Endothelial cell of umbilical vein (primary cell): ENCODE measurements at places on chromosomes 2 and 18. TPM values are rescaled to one million over a fixed set of nuclear protein-coding genes. Genes with fewer than 3 reads are reported as not detected.

The XIRP2 gene
- total RNA-seq = 0.18 and 0.66 TPM in 2 replicates

- no peak overlapping the region for H3K4me3 ChIP-seq
- no peak for DNase-seq
- H3K27me3 ChIP-seq = peaks cover 16% of the 10 kb centered on the region
- H3K4me1 ChIP-seq = peaks cover 4% of the 10 kb centered on the region
- no peaks in the 10 kb centered on the region for H3K36me3 ChIP-seq
These were observed 34.6 kb upstream of the GLI2 start for GRCh38 chr2:120701096-120701495.

DNA sequence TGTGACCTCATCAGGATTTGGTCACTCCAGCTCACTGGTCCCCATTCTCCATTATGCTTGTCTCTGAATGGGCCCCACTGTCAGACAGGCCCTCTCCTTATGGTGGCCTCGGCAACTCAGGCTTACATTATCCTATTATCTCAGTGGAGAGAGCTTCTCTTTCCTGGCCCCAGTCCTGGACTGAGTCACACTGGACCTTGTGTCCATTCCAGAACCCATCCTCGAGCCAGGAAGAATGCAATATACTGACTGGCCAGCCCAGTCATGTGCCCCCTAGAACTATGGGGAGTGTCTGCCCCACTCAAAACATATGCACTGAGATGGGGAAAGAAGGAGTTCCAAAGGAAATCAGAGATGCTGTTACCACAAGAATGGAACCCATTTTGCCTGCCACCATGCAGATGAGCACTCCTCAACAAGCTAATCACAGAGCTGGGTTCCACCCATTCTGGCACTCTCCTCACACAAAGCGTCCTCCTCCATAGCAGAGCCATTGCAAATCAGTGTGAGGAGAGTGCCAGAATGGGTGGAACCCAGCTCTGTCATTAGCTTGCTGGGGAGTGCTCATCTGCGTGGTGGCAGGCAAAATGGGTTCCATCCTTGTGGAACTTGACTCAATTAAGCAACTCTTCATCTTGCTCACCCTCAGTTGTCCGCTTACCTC, 71.9 kb downstream of the CHRNA1 start:
- no peaks in the 10 kb centered on the region for H3K36me3 ChIP-seq
- peaks cover 9% of the 10 kb centered on the region for H3K27me3 ChIP-seq
- H3K4me1 ChIP-seq = no peaks in the 10 kb centered on the region
- no peak overlapping the region for H3K4me3 ChIP-seq
- no peak for DNase-seq

- peak; percentile 96 for DNase-seq
- no peaks in the 10 kb centered on the region for H3K27me3 ChIP-seq
- peaks cover 16% of the 10 kb centered on the region for H3K4me1 ChIP-seq
- no peak overlapping the region for H3K4me3 ChIP-seq
- peak overlapping the region; percentile 91 for H3K27ac ChIP-seq
These were observed 18.4 kb upstream of the YES1 start for GRCh38 chr18:830315-830901.

The TRIM43 gene
- total RNA-seq = not detected in 2 replicates

The ANKRD30B gene
- total RNA-seq = not detected in 2 replicates

GRCh38 chr2:112048887-112049286, 6.2 kb upstream of the TMEM87B start:
- H3K36me3 ChIP-seq = no peaks in the 10 kb centered on the region
- H3K4me3 ChIP-seq = no peak overlapping the region
- H3K27me3 ChIP-seq = no peaks in the 10 kb centered on the region
- DNase-seq = peak; percentile 84
- H3K4me1 ChIP-seq = peaks cover 5% of the 10 kb centered on the region

DNA sequence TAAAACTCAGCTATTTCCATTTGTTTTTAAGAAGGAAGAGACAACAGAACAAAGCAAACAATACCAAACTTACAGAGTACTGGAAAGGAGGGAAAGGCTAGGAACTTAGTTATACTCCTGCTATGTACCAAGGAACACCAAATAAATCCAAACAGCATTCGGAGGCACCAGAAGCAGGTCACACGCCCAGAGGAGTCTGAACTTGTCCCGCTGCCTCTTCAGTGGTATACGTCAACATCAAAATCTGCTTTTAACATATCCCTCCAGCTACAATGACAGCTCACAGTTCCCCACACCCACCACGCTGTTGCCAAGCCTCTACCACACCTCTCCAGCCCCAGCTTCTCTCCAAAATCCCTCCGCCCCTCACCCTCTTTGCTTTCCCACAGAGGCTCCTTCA, 17.3 kb downstream of the C2orf76 start:
- no peak overlapping the region for H3K4me3 ChIP-seq
- H3K36me3 ChIP-seq = no peaks in the 10 kb centered on the region
- no peaks in the 10 kb centered on the region for H3K27me3 ChIP-seq
- DNase-seq = no peak
- H3K27ac ChIP-seq = no peak overlapping the region

The TTC27 gene
- total RNA-seq = 20.1 and 20.6 TPM in 2 replicates

The SCYGR5 gene
- not detected in 2 replicates for total RNA-seq

GRCh38 chr2:206615417-206616089, 26.7 kb upstream of the FAM237A start:
- H3K4me1 ChIP-seq = no peaks in the 10 kb centered on the region
- H3K27ac ChIP-seq = no peak overlapping the region
- no peaks in the 10 kb centered on the region for H3K36me3 ChIP-seq

The PDE11A gene
- total RNA-seq = 0.25 and 0.51 TPM in 2 replicates

- no peak overlapping the region for H3K4me3 ChIP-seq
- H3K36me3 ChIP-seq = no peaks in the 10 kb centered on the region
- peaks cover 8% of the 10 kb centered on the region for H3K4me1 ChIP-seq
- no peak for DNase-seq
- peaks cover 10% of the 10 kb centered on the region for H3K27me3 ChIP-seq
These were observed 142.1 kb upstream of the PKDCC start for GRCh38 chr2:41905597-41906337.

GRCh38 chr2:175282300-175282699, 100.8 kb upstream of the ATP5MC3 start:
- peak; percentile 44 for DNase-seq
- no peak overlapping the region for H3K27ac ChIP-seq

The CNGA3 gene
- not detected in 2 replicates for total RNA-seq

The GDF7 gene
- 1.1 and 3.7 TPM in 2 replicates for total RNA-seq

The NOL4 gene
- not detected in 2 replicates for total RNA-seq

DNA sequence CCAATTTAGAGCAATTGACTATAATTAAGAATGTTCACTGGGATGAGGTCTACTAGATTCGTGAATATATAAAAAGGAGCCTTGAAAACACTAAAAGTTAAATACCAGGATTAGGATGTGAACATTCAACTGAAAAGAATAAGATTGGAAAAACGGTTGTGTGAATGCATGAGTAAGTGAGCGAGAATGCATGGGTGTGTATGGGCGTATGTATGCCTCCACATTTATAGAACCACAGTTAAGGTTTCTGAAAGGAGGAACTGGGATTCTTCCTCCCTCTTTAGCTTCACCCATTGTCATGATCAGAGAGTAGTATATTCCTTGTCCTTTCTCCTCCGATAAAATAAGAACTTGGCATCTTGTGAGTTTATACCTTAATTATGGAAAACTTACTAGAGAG, 151.1 kb upstream of the UBE2E3 start:
- no peak overlapping the region for H3K27ac ChIP-seq
- H3K36me3 ChIP-seq = no peaks in the 10 kb centered on the region
- no peak for DNase-seq
- no peaks in the 10 kb centered on the region for H3K4me1 ChIP-seq
- H3K4me3 ChIP-seq = no peak overlapping the region

GRCh38 chr2:102550151-102550550, 69.2 kb upstream of the SLC9A2 start:
- H3K27ac ChIP-seq = no peak overlapping the region
- DNase-seq = no peak
- H3K36me3 ChIP-seq = no peaks in the 10 kb centered on the region
- no peaks in the 10 kb centered on the region for H3K4me1 ChIP-seq

GRCh38 chr2:23379220-23379695, 5.7 kb upstream of the KLHL29 start:
- DNase-seq = no peak
- H3K36me3 ChIP-seq = no peaks in the 10 kb centered on the region
- no peak overlapping the region for H3K4me3 ChIP-seq
- peaks cover 12% of the 10 kb centered on the region for H3K4me1 ChIP-seq

GRCh38 chr2:215915441-215915840, 97.9 kb downstream of the MREG start:
- no peaks in the 10 kb centered on the region for H3K27me3 ChIP-seq
- H3K4me1 ChIP-seq = peaks cover 12% of the 10 kb centered on the region
- no peak overlapping the region for H3K4me3 ChIP-seq

DNA sequence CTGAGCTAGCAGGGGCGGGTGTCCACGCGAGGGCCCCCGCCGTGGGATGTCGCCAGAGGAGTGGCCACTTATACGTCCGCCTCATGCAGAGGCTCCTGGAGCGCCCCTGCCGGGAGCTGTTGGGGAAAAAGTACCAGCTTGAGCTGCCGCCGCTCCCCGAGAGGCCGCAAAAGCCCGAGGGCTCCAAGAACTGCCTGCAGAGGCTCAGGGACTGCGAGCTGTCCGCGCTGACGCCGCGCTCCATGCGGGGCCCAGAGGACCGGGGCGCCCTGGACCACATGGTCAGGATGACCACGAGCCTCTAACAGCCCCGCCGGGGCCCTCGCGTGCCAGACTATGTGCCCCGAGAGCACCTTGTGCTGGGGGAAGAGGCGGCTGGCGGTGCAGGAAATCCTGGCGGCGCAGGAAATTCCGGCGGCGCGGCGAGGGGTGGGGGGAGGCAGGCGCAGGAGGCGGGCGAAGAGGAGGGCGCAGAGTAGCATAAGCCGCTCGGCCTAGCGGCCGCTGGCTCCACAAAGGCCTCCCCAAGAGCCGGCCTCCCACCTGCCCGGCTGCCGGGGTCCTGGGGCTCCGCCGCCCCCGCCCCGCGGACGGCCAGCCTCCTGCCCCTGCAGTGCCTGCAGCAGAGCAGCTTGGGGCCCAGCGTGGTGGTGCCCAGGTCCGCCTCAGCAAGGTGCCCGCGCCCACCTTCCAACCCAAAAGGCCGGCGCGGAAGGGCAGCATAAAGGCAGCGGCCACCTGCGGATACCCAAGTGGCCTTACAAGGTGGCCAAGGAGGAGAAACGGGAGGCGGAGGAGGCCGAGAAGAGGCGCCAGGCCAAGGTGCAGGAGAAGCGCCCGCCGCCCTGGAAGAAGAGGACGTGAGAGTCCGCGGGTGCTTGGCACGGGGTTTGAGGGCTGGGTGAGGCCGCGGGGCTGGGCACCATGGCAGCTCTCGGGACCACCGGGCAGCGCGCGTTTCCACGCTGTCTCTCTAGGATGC, 42.1 kb upstream of the TRIM43B start:
- peak; percentile 64 for DNase-seq
- peaks cover 4% of the 10 kb centered on the region for H3K36me3 ChIP-seq
- H3K27me3 ChIP-seq = peaks cover 6% of the 10 kb centered on the region
- H3K4me1 ChIP-seq = peaks cover 8% of the 10 kb centered on the region
- peak overlapping the region; percentile 52 for H3K4me3 ChIP-seq

GRCh38 chr2:69645921-69646320, 2.4 kb upstream of the AAK1 start:
- no peaks in the 10 kb centered on the region for H3K27me3 ChIP-seq
- no peak overlapping the region for H3K27ac ChIP-seq
- peaks cover 21% of the 10 kb centered on the region for H3K4me1 ChIP-seq
- H3K4me3 ChIP-seq = no peak overlapping the region
- no peaks in the 10 kb centered on the region for H3K36me3 ChIP-seq

DNA sequence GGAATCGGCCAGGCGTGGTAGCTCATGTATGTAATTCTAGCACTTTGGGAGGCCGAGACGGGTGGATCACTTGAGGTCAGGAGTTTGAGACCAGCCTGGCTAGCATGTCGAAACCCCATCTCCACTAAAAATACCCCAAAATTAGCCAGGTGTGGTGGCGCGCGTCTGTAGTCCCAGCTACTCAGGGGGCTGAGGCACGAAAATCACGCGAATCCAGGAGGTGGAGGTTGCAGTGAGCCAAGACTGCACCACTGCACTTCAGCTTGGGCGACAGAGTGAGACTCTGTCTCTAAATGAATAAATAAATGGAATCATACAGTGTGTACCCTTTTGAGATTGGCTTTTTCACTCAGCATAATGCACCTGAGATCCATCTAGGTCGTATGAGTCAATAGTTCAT, 19.4 kb upstream of the TTC39C start:
- no peak overlapping the region for H3K4me3 ChIP-seq
- H3K4me1 ChIP-seq = peaks cover 3% of the 10 kb centered on the region
- no peak overlapping the region for H3K27ac ChIP-seq
- DNase-seq = no peak
- H3K36me3 ChIP-seq = no peaks in the 10 kb centered on the region

DNA sequence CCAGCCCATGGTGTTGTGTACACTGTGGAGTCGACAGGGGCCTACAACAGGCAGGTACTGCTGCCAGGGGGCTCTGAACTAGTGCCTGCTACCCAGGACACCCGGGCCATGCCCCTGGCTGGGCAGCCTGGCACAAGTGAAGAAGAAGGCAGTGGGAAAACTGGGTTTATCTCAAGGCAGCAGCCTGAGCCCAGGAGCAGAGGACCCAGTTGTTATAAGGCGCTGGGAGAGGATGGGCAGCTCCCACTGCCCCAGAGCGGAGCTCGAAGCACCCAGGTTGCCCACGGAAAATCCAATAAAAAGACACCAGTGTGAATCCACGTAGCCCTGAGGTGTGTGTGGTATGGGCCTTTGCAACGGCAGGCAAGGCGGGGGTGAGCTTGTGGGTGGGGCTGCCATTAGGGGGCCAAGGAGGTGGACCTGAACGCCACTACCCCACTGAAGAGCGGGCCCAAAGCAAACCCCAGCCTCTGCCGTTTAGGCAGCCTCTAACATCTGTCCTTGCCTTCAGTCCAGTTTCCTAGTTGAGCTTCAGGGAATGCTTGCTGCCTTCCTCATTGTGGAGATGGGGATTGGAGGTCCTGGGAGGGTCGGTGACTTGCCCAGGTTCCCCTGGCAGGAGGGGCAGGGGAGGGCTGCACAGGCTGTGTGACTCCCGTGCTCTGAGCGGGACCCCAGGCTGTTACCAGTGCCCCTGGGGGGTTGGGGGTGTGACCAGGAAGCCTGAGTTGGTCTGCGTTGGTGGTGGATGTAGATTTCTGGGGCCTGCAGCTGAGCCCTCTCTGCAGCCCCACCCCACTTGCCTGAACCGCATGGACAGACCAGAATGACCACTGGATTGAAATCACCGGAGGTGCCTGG, 16.0 kb downstream of the ARID5A start:
- H3K4me3 ChIP-seq = no peak overlapping the region
- no peak overlapping the region for H3K27ac ChIP-seq
- no peak for DNase-seq
- H3K4me1 ChIP-seq = no peaks in the 10 kb centered on the region

- no peak overlapping the region for H3K27ac ChIP-seq
- no peaks in the 10 kb centered on the region for H3K27me3 ChIP-seq
- H3K36me3 ChIP-seq = no peaks in the 10 kb centered on the region
- no peak overlapping the region for H3K4me3 ChIP-seq
- DNase-seq = peak; percentile 49
- H3K4me1 ChIP-seq = peaks cover 11% of the 10 kb centered on the region
These were observed 7.2 kb downstream of the SLC30A3 start for GRCh38 chr2:27255660-27256059.
